ENCODE measurements at places on chromosomes 3 and 15.

DNA sequence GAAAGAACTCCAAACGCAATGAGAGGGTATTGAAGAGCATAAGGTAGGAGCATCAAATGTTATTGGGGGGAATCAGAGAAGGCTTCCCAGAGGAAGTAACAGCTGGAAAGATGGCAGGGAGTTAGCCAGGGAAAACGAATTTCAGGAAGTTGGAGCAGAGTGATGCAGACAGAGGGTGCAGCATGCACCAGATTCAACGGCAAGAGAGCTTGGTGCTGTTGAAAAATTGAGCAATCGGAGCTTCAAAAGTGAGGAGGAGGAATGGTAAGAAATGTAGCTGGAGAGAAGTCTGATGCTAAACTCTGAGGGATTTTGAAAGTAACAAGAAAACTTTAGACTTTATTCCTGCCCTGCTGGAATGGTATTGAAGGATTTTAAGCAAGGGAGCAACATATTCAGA is 541.0 kb upstream of the LMCD1 start:
- DNase-seq: no peak

DNA sequence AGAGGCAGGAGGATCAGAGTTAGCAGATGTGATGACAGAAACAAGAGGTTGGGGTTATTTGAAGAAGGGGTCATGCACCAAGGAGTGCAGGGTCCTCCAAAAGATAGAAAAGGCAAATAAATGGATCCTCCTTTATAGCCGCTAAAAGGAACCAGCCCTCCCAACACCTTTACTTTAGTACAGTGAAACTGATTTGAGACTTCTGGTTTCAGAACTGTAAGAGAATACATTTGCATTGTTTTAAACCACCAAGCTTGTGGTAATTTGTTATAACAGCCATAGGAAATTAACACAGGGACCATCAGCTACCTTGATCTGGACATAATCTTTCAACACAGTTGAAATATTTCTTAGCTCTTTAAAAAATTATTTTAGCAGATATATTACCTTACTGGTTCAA is 166.6 kb downstream of the TIGIT start:
- no peak for DNase-seq

DNA sequence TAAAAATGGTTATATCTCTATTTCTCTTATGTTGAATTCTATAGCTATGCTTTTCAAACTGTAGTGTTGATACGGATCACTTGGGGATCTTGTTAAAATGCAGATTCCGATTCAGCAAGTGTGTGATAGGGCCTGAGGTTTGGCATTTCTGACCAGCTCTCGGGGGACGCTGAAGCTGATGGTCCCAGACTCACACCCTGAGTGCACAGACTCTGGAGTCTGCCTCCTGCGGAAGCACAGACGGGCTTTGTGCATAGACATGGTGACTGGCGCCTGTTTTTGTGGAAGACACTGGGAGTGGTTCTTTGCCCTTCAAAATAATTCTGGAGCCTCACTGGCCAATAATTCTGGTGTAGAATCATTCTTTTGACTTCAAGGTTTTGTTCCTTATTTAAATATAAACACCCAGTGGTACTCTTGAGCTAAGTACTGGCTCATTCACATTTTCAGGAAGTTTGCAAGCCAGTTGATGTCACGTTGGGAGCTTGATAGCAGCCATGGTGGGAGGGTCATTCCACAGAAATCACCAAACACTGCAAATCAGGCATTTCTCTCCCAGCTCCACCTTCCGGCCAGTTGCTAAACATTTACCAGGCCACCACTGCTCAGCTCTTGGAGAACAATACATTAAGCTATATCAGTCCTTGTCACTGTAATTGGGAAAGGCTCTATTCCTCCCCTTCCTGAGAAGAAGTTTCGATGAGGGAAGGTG is 19.2 kb downstream of the CLDN11 start:
- no peak for DNase-seq

DNA sequence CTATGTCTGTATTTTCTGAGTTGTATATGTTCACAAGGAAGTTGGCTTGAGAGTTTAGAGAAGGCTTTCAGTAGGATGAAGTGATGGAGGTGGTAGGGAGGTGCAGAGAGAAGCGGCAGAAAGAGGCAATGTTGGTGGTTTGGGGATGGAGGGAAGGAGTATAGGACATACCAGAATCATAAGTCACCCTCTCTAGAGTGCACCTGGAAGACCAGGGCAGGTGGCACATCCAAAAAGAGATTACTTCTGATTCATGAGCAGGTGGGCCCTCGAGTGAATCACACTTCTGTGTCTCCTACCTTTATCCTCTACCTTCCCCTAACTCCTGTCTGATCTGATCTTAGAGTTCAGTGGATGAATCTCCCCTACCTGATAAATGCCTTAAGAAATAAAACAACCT is 41.8 kb upstream of the MRPL3 start:
- DNase-seq: no peak

DNA sequence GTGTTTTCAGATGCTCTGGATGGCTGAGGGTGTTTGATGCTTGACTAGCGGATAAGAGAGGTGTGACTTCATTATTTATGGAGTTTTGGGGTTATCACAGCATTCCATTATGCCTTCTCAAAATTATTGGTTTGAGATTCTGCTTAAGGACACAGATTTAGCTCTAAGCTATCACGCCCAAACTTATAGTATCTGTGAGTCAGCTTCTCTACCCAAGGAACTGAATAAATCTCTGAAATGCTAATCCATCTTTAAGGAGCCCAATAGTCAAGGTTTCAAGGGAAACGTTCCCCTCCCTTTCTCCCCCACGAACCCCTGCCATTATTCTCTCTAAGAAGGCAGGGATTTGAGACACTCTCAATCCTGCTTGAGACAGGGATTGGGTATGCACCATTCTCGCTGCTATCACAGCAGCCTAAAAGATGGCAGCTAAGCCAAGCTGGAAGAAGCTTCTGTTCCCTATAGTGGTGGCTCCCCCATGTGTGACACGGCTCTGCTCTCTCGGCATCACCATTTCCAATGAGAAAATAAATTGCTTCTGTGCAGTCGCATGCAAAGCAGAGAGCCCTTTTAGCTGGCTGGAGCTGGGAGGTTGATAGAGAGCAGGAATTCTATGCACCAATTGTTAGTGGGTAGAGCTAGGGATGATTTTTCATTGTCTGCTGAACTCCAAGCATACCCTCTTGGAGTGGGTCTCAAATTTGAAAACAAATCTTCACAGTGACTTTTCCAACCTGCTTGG is 151.1 kb downstream of the IL20RB start:
- no peak for DNase-seq

Data from activated T-cell treated with anti-CD3 and anti-CD28 coated beads for 24 hours (primary cell).